Cardiac septum (tissue), 1 donor: ENCODE measurements at places on chromosomes 7 and 10.

DNA sequence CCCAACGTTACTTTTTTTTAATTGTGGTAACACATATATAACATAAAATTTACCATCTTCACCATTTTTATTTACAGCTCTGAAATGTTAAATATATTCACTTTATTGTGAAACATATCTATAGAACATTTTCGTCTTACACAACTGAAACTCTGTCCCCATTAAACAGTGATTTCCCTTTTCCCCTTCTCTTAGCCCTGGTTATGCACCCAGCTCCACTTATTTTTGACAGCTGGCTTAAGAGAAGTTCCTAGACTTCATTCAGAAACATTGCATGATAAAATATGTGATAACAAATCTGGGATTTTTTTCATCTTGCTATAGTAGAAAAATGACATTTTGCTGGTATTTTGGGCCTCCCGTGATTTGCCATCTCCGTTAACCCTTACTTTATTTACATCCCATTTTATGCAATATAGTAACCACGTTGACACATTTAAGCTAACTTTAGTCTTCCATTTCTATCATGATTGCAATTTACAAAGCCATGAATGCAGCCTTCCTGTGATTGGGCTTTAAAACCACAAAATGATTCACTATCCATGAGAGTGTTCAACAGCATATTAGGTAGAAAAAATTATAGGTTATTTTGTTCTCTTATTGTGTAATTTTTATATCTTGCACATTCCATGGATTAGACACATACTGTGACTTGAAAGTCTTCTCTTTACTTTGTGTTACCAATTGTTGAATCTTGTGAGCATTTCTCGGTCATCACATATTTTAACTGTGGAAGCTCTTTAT is 139.6 kb downstream of the SND1 start:
- DNase-seq: no peak

DNA sequence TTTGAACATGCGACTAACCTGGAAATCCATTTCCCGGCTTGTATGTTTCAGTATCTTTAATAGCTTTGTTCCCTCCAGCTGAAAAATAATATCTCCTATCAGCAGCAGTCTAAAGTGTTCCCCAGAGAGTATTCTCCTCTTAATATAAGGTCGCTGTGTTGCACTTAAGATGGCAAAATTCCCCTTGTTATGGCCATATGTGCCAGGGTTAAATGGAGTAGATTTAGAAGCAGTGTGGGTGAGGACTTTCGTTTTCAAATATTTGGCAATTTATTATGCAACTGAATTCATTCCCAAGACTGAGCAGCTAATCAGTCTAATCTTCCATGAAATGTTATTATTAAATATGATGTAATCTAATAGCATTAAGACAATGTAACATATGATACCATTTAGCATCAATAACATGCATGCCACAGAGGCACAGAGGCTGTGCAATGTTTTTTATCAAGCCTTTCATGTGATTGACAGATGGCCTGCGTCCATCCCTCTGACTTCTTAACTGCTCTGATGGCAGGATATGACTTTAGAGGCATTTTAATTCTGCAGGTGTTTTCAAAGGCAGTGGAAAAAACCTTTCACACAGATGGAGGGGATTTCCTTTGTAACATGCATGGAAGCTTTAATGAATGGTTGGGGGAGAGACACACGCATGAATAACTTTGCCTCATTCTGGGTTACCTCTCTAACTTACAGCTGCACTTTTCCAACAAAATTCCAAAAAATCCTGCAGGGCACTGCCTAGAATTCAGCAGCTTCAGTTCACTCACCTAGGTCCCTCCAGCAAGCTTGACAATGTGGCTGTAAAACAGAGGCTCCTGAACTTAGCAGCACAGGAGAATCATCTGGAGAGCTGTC is 55.1 kb upstream of the ZPBP start:
- no peak for DNase-seq

DNA sequence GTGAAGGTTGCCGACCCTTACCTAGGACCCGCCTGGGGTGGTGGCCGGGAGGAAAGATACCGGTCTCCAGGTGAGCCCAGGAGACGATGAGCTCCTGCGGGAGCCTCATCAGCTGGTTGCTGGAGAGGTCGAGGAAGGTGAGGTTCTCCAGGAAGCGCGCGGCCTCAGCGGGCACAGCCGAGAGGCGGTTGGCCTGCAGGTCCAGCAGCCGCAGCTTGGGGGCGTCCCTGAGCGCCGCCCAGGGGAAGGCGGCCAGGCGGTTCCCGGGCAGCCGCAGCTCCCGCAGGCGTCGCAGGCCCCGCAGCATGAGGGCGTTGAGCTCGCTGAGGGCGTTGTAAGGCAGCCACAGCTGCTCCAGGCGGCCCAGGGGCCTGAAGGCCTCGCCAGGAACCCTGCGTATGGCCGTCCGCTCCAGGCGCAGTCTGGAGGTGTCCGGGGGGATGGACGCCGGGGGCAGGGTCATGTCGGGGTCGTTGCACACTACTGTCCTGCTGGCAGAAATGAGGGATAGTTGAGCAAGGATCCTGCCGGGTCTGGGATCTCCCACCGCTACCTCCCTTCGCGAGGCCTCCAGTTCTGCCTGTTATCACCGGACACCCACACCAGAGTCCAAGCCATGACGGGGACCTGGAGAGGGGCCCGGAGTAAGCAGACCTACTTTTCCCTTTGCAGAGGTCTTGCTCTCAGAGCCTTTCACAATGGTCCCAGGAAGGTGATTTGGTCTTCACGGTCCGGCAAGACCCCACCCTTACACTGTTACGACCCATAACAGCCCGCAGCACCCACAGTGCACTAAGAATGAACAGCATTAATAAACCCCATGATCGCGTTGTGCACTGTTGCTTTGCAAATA is 3.9 kb downstream of the LRIT1 start:
- no peak for DNase-seq

DNA sequence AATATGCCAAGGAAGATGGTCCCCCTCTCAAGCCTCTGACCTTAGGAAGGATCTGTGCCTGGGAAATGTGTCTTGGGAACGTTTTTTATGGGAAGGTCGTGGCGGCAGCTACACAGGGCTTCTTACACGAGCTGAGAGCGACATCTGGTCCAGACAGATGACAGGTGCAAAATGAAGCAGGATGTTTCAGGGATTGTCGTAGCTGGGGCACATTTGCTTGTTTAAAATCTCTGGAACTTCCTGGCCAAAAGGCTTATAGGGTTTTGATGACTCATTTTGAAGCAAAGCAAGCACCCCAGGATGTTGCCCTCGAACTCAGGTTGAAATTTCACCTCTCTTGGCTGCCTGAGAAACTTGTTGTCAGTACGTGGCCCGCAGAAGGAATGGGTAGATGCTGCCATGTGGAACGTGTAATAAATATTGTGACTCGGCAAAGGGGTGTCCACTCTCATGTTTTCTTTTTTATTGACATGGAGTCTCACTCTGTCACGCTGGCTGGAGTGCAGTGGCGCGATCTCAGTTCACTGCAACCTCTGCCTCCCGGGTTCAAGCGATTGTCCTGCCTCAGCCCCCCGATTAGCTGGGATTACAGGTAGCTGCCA is 117.5 kb downstream of the CAMK1D start:
- DNase-seq: no peak

- DNase-seq: no peak
Measured at GRCh38 chr10:132551093-132551807, 13.7 kb downstream of the INPP5A start.

GRCh38 chr10:88292185-88292514 is 291.0 kb downstream of the RNLS start:
- no peak for DNase-seq

GRCh38 chr10:123804716-123805115 is 86.9 kb downstream of the CPXM2 start:
- no peak for DNase-seq

GRCh38 chr10:124535731-124536495 is 74.3 kb downstream of the LHPP start:
- DNase-seq: no peak

DNA sequence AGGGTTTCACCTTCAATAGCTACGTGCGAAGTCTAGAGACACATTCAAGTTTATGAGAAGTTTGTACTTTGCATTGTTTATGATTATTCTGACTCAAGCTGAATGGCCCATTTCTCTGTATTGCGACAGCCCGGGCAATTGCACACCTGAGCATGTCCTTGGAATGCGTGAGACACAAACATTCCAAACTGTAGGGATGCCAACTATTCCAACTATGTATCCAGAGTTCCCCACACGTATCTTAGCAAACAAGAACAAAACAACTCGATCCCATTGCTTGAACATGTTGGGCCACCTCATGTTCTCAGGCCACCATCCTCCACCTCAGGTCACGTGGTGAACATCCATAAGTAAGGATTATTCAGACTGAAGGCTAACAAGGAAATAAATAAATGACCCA is 51.4 kb upstream of the EGFR start:
- no peak for DNase-seq

- DNase-seq: peak; percentile 68
Measured at GRCh38 chr7:6163402-6163801, 109.0 kb downstream of the CYTH3 start.

GRCh38 chr7:26551740-26552139 is 260.1 kb downstream of the SNX10 start:
- DNase-seq: no peak

DNA sequence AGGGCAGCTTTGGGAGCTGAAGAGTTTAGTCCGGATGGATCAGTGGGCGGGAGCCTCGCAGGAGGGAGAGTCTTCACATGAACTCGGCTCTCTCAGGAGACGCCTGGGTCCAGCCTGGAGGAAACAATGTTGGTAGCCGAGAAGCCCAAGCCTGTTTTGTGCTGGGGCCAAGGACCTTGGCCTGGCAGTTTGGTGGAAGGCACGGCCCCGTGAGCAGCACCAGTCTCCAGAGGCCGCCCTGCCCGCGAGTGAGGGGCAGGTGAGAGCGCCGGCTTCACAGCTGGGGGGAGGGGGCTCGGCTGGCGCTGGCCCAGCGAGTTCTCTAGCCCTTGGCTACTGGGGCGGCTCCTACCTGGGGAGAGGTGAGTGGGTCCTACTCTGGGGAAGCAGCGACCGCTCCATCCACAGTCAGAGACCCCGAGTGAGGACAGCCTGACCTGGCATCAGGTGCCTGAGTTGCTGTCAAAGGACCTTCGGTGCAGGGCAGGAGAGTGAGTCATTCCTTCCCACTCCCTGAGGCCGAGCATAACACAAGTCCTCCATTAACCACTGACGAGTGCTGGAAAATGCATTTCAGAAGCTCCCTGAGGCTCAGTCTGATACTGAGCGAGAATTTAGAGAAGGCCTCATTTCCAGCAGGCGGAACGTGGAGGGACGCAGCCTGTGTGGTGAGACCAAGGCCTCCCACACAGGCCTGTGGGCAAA is 89.3 kb upstream of the DIP2C start:
- DNase-seq: no peak

DNA sequence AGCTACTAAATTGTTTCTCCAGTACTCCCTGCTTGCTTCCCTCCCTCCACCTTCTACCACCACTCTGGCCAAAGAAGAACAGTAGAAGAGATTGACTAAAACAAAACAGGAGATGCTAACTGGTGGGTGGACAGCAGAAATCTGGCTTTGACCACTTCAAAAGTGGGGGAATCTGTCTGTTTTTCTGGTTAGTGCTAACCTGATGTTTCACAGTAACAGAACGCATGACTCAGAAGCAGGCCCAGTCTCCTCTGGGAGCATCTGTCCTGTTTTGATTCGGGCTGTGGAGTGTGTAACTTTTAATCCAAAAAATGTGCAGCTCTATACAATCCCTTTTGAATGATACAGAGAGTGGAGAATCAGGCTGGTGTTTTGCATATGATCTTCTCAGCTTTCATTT is 32.7 kb upstream of the ZNF438 start:
- DNase-seq: no peak

- DNase-seq: no peak
Measured at GRCh38 chr7:1543826-1544177, 12.2 kb downstream of the TMEM184A start.

- peak; percentile 86 for DNase-seq
Measured at GRCh38 chr10:119509909-119510451, 32.5 kb downstream of the RGS10 start.

DNA sequence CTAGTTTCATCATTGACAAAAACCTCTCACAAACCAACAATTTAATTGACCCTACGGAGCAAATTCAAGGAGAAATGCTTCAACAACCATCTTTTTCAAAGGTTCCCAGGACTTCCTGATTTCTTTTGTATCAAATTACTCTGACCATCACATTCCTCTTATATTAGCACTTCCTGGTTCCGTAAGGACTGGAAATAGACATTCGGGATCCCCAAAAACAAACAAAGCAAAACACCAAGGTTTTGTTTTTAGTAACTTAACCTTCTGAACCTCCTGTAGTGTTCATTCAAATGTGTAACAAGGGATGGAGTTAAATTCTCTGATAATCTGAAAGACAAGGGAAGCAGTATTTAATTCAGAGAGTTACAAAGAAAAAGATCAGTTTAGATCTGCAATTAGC is 387.6 kb upstream of the NRP1 start:
- DNase-seq: no peak

- no peak for DNase-seq
Measured at GRCh38 chr7:44980393-44981034, 1.7 kb upstream of the MYO1G start.

GRCh38 chr10:8511026-8511425 is 456.5 kb downstream of the GATA3 start:
- DNase-seq: no peak

DNA sequence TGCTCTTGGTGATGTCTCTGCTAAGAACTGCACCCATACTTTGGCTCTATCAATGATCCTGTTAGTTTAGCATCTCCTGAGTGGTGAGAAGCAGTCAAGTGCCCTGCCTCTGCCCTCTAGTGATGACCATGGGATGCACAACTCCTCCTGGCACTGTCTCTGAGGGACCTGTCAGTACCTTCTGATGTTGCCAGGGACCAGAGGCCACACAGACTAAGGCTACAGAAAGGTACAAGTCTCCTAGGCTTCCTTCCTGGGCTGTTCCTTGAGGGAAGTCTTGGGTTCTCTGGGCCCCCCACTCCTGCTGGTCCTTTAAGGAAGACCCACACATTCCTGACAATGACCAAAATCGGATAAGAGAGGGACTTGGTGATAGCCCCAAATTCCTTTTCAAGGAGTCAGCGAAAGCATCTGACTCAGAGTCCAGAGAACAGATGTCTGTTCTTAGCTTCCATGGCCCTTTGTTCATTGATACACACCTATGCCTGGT is 15.3 kb downstream of the NKX2-3 start:
- no peak for DNase-seq

DNA sequence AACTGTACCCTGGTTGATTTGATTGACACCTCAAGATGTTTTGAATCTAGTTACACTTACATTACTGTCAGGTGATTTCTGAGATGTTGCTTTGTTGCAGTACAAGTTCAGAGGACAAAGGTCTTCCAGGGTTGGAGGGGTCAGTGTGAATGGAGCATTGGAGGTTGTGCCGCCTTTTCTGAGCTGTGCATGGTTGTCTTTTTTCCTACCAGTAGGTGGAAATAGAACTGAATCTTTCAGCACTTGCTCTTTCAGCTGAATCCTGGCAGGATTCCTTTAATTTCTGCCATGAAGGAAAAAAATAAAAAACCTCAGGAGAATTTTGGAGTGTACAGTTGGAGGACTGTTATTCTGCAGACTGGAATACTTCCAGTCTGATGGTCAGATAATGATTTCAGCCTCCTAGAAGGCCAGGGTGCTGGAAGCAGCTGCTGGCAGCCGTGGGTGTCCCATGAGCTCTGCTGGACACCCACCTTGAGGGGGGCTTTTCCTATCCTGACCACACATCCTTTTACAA is 82.7 kb downstream of the PLCE1 start:
- DNase-seq: no peak
